ENCODE measurements at places on chromosomes 6 and 20. TPM values are rescaled to one million over a fixed set of nuclear protein-coding genes. Genes with fewer than 3 reads are reported as not detected.

The LST1 gene
- total RNA-seq, result not detected

The CCM2L gene
- total RNA-seq, result not detected

The OPN5 gene
- not detected for total RNA-seq

The POPDC3 gene
- 8.2 TPM for total RNA-seq

The CYP39A1 gene
- total RNA-seq, result 22.6 TPM

The WFDC2 gene
- not detected for total RNA-seq

The C6orf132 gene
- 0.71 TPM for total RNA-seq

The CUL9 gene
- 18.5 TPM for total RNA-seq

The TINAG gene
- total RNA-seq, result not detected

The TP53TG5 gene
- under 0.01 TPM for total RNA-seq

The STX11 gene
- 0.55 TPM for total RNA-seq

The WFDC5 gene
- total RNA-seq, result not detected

The DEF6 gene
- total RNA-seq, result 1.3 TPM

The CLPSL2 gene
- total RNA-seq, result not detected

The POLR1C gene
- total RNA-seq, result 28.4 TPM

The FGD2 gene
- not detected for total RNA-seq

The ARMH2 gene
- not detected for total RNA-seq

The SLC17A9 gene
- total RNA-seq, result 9.4 TPM

The HSPA1L gene
- total RNA-seq, result 1.7 TPM

The GCNT2 gene
- total RNA-seq, result not detected

Measured in smooth muscle cell of bladder (primary cell).